ENCODE measurements at places on chromosomes 6 and 20.

- no peak for DNase-seq
These were observed 68.7 kb downstream of the COL19A1 start for GRCh38 chr6:69935079-69935478.

GRCh38 chr20:57223648-57224489 lies 42.6 kb downstream of the BMP7 start:
- no peak for DNase-seq

DNA sequence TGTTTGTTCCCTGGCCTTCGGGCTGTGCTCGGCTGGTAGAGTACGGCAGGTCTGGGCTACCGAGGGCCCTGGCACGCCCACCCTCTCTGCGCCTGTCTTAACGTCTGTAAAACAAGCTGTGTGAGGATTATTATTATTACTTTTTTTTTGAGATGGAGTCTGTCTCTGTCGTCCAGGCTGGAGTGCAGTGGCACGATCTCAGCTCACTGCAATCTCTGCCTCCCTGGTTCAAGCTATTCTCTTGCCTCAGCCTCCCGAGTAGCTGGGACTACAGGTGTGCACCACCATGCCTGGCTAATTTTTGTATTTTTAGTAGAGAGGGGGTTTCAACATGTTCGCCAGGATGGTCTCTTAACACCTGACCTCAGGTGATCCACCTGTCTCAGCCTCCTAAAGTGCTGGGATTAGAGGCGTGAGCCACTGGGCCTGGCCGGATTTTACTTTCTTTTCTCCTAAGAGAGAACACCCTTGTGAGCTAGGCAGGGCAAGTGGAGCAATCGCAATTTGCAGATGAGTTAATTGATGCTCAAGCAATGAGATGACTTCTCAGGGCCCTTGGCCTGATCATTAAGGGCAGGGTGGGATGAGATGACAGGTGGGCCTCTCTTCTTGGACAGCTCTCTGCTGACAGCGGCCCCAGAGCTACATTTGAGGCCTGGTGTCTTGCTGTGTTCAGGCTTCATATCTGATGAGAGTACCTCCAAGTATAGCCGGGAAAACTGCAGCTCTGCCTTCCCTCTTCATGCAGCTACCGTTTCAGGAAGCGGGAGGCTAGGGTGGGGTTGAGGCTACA lies 859 bp upstream of the SMIM29 start:
- no peak for DNase-seq

DNA sequence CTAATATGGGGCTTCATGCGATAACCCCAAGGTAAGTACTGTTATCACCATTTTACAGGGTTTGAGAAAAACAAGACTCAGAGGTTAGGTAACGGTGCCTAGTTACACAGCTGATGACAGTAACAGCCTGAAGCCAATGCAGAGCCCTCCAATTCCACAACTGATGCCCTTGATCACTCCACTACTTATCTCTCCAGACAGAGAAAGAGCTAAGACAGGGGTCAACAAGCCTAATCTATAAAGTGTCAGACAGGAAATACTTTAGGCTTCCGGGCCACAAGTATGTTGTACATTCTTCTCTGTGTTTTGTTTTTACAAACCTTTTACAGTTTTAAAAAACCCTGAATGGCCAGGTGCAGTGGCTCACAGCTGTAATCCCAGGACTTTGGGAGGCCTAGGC lies 50.9 kb downstream of the MAP7 start:
- no peak for DNase-seq

DNA sequence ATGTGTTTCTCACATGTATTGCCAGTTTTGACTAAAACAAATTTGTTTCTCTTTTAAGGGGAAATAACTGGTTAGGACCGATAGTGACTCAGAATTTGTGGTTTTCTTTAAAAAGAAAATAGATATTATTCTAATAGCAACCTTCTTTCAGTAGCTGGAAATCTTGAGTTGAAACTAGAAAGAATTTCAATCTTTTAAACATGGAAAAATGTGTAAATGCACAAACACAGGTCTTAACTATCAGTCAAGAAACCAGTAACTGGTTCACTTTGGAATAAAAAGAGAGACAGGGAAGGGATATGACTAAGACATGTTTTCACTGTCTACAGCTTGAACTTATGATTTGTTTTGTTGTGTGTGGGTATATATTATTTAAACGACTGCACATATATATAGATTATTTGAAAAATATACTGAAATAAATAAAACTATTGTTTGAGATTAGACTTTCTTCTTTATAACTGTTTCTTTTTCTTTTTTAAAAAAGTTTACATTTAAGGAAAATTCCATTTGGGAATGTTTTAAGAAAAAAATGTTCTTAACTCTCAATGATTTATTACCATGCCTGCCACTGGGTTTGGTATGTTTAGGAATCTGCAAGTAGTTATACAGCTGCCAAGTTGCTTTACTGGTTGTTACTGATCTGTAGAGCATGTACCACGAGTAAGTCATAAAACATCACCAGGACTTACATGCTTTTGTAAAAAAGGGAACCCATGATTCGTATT lies 753.3 kb upstream of the MARCKS start:
- DNase-seq = no peak

DNA sequence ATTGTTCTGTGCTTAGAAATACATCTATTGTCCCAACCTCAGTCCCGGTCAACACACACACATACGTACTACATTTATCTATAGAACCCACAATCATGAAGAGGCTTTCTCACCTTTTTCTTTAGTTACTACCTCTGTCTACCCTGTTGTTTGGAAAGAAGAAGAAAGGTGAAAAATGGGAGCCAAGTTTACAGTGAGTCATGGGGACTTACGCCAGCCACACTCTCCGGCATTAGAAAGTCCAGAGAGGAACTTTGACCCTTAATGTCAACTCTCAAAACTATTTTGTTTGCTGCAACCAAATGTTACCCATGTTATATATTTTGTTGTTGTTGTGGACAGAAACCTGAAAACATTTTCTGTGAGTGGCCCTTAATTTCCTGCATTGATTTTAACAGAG lies 259.1 kb downstream of the ZFAND3 start:
- no peak for DNase-seq

DNA sequence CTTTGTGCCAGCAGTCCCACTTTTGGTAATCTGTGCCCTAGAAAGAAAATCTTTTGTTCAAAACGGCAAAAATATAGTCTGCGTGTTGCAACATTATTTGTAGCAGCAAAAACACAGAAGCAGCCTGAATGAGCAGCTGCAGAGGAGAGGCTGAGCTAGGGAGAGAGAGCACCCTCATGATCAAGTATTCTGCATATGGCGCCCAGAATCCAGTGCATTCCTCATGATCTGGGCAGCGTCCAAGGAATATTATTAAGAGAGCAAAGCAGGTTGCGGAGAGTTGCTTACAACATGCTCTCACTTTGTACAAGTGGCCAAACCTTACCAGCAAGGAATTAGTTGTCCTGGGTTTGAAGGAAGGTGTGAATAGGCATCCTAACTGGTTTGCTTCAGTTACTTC lies 25.9 kb downstream of the KIZ start:
- DNase-seq = no peak

- no peak for DNase-seq
These were observed 597.1 kb downstream of the KIF16B start for GRCh38 chr20:15976047-15976736.

DNA sequence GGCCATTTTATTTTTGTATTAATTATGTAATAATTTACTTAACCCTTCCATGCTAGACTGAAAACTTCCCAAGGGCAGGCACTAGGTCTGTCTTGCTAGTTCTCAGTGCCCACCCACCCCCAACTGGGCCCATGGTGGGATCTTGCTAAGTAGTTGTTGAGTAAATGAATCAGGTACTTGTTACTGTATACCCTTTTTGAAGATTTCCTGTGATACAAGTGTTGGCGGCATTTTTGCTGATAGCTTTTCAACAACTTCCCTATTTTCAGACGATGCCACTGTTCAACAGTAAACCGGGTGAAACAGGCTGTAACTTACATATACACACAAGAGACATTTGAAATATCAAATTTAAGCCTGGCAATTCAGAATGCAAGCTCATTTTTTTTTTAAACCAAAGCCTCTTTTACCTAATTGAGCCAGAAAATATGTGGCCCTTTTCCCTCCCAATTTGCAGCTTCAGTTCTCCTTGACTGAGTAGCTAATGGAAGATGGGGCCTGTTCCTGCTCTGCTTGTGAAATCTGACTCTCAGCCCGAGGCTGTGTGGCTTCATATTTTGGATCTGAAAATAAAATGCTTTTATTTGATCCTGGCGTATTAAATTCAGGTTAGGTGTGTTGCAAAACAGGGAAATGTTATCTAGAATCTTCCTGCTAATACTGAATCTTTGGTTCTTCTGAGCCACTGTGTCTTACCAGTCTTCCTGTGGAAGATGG lies 288.3 kb downstream of the NRN1 start:
- DNase-seq = no peak

Data from NCI-H460 (cell line).